ENCODE measurements at places on chromosomes 5 and 9. TPM values are rescaled to one million over a fixed set of nuclear protein-coding genes. Genes with fewer than 3 reads are reported as not detected.

SPATA31C1 gene
- total RNA-seq = not detected

DNA sequence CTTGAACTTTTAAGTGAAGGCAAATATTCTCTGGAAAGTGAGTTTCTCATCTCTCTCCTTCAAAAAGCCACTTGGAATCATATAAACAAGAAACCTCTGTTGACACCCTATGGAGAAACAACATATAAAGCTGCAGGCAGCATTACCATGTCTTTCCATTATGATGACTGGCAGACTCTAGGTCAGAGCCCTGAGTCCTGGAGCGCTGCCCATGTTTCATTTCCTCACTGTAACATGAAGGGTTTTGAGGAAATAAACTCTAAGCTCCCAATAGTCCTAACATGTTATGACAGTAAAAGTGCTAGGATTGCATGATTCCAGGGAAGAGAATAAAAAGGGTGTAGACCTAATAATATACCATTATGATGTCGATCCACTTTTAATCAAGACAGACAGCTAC, 220.6 kb downstream of the CTNND2 start:
- H3K36me3 ChIP-seq = no peaks in the 10 kb centered on the region
- H3K4me1 ChIP-seq = no peaks in the 10 kb centered on the region

GRCh38 chr5:83956386-83956785, 235.7 kb upstream of the HAPLN1 start:
- no peaks in the 10 kb centered on the region for H3K4me1 ChIP-seq
- H3K27ac ChIP-seq = no peak overlapping the region
- no peaks in the 10 kb centered on the region for H3K36me3 ChIP-seq
- no peak overlapping the region for H3K4me3 ChIP-seq
- no peaks in the 10 kb centered on the region for H3K27me3 ChIP-seq
- DNase-seq = no peak

GRCh38 chr9:3477236-3477834, 48.5 kb downstream of the RFX3 start:
- no peak overlapping the region for H3K4me3 ChIP-seq
- peaks cover 5% of the 10 kb centered on the region for H3K36me3 ChIP-seq
- H3K4me1 ChIP-seq = no peaks in the 10 kb centered on the region
- no peak for DNase-seq
- no peak overlapping the region for H3K27ac ChIP-seq

DNA sequence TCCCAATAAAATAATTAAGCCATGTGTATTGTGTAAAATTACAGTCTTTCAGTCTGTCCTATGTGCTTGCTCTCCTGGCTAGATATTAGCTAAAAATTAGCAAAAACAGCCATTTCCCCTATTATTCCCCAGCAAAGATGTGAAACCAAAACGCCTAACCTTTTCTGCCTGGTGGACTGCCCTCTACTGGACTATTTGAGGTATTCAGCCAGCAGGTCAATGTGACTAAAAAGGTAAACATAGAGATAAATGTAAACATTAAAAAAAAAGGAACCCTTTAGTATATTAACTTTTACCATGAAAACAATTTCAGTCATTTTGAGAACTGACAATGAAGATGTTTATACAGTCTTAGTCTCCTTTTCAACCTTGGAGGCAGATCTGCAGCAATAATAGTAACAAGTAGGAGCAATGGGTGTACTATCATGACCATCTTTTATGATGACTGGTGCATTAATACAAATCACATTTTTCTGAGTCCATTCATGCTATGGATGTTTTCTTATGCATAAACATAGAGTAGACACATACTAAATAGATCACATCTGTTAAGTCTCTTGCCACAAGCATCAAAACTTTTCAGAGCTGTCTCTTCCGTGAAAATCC, 10.1 kb downstream of the ATG12 start:
- no peak overlapping the region for H3K27ac ChIP-seq
- H3K4me1 ChIP-seq = peaks cover 8% of the 10 kb centered on the region
- DNase-seq = peak; percentile 70
- no peaks in the 10 kb centered on the region for H3K27me3 ChIP-seq
- H3K4me3 ChIP-seq = no peak overlapping the region
- peaks cover 6% of the 10 kb centered on the region for H3K36me3 ChIP-seq

GRCh38 chr5:169112016-169112415, 188.9 kb downstream of the SLIT3 start:
- DNase-seq = no peak
- H3K27ac ChIP-seq = no peak overlapping the region
- H3K4me3 ChIP-seq = no peak overlapping the region
- no peaks in the 10 kb centered on the region for H3K36me3 ChIP-seq

GRCh38 chr5:6733411-6734242, 20.4 kb downstream of the TENT4A start:
- no peaks in the 10 kb centered on the region for H3K27me3 ChIP-seq
- H3K27ac ChIP-seq = peak overlapping the region; percentile 43
- no peak for DNase-seq
- H3K4me1 ChIP-seq = peaks cover 42% of the 10 kb centered on the region
- H3K4me3 ChIP-seq = no peak overlapping the region

DNA sequence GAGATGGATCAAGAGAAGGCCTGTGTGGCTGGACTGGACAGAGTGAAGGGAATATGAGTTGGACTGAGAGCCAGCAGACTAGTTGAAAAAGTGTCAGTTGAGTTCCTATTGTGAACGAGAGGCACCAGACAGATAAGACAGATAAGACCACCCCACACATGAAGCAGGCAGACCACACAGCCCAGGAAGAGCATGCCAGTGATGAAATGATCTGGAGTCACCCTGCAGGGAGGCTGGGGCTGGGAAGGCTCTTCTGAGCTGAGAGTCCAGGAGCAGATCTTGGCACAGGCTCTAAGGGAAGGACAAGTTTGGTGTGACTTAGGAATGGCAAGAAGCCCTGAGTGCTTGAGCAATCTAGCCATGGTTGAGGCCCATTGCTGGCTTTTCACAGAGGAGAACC, 10.6 kb upstream of the SLC25A48 start:
- H3K27ac ChIP-seq = no peak overlapping the region
- no peaks in the 10 kb centered on the region for H3K4me1 ChIP-seq
- H3K4me3 ChIP-seq = no peak overlapping the region

Data from stomach (tissue), 19 donors.